ENCODE measurements at places on chromosomes 2 and 18.
A peak's percentile ranks its signal among the peaks of the same experiment; 100 is the strongest.

GRCh38 chr2:128639693-128640092 lies 321.0 kb upstream of the HS6ST1 start:
- DNase-seq = no peak

GRCh38 chr2:160680294-160680693 lies 186.7 kb upstream of the RBMS1 start:
- DNase-seq = no peak

- no peak for DNase-seq
These were observed 2.7 kb downstream of the TUBB6 start for GRCh38 chr18:12310762-12311161.

DNA sequence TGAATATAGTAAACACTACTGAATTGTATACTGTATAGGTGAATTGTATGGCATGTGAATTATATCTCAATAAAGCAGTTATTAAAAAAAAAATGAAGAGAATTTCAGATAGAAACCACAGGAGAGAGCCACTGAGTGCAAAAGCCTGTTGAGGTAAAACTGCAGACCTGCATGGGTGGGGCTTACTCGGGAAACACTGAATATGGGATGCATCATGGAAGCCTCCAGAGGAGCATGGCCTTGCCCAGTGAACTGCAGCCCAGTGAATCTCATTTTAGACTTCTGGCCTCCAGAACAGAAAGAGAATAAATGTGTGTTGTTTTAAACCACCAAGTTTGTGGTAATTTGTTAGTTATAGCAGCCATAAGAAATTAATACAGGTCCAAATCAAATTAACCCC lies 15.7 kb downstream of the GPATCH11 start:
- no peak for DNase-seq

DNA sequence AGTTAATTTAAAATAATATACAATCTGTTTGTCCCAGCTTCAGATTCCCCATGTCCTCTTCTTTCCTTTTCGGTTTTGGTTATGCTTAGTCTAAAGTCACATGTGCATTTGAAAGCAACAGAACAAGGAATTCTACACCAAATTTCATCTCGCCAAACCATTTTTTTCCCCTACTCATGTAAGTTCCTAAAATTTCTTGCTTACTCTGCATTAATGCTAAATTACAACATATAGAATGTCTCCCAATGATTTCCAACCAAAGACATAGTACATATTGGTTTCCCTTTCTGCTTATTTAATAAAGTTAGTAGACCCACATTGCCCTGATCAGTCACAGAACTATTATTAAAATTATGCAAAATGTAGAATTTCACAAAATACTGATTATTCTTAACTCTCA lies 212.3 kb downstream of the ARHGAP15 start:
- DNase-seq = no peak

- DNase-seq = no peak
These were observed 60.7 kb downstream of the CDC42EP3 start for GRCh38 chr2:37610638-37611289.

DNA sequence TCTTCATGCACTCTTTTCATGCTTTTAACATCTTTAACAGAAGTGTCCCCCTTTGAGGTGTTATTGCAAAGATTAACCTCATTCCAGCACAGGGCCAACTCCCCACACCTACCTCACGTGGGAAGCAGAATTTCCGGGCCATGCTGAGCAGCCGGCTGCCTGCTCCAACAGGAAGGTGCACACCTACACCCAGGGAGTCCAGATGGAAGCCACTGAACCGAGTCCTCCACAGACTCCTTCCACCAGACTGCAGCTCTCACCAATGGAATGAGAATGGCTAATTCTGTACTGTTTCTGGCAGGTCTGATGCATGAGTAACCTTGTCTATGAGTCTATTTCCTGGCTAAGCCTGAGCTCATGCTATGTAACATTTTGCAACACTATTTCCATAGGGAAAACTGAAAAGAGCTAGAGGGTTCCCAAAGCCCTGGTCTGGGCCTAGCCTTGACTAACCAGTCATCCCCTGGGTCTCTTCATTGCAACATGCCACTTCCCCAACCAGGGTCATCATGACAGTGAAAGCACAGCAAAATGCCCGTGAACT lies 11.0 kb downstream of the ERFE start:
- no peak for DNase-seq

DNA sequence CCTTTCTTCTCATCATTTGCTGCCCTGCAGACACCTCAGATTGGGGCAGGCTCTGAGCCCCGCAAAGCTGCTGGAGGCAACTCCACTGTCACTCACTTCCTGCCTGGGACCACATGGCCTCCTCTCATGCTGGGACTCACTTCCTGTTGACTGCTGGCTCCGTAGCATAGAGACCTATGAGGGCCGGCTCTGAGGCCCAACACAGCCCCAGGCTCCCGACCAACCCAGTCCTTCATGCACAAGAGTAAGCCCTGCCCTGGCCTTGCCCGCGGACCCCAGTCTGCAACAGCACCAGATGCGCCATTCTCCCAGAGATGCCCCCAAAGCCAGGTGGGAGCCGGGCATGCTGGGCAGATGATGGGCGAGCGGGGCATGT lies 55.7 kb downstream of the DNMT3A start:
- DNase-seq = no peak

GRCh38 chr2:184004948-184005672 lies 593.2 kb upstream of the ZNF804A start:
- no peak for DNase-seq

- no peak for DNase-seq
These were observed 175.5 kb upstream of the KLF7 start for GRCh38 chr2:207341112-207341750.

DNA sequence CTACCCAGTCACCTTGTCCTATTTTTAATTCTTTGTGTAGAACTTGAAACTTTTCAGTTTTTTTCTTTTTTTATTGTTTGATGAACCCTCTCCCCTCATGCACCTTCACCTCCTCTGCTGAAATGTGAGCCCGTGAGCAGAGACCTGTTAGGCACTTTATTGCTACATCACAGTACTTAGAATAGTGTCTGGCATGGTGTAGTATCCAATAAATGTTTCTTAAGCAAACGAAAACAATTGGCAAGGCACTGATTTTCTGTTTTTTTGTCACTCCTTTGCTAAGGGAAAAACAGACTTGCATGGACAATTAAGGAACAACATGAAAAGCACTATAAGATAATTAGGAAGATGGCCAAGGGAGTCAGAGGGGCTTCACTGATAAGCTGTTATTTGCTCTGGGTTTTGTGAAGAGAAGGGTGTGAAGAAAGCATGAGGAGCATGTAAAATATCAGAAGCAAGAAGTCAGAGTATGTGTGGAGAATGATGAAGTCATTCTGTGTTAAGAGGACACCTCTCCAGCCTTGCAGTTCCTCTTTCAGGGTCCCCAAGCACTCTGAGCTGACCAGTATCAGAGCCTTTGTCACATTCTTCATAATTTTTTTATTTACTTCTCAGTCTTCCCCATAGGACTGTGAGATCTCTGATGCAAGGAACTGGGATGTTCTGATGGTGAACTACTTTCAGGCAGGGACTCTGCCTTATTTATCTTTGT lies 99.7 kb upstream of the CAVIN2 start:
- DNase-seq = peak; percentile 2

DNA sequence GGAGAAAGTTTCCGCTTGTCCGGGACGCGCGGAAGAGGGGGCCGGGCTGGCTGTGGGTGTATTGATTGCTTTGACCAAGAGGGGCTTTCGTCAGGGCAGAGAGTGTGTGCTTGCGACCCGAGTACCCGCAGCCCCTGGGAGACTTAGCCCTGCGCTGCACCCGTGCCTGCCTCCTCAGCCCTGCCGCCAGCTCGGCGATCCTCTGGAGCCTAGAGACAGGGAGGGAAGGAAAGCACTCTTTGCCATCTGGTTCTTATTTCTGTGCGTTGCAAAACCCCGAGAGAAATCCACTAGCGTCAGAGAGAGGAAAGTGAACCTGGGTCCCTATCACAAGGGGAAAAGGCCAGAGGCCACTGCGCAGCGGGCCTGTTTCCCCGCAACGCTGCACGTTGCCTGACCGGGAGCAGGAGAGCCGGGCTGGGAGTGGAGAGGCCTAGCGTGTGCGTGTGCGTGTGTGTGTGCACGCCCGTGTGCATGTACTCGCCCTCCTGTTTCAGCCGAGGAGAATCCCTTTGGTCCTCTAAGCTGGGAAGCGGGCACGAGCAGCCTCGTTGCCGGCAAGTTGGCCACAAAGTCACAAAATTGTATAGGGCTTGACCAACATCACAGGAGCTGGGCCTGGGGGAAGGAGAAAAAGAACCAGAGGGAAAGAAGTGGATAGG lies 1.7 kb downstream of the SIX3 start:
- DNase-seq = peak; percentile 39

DNA sequence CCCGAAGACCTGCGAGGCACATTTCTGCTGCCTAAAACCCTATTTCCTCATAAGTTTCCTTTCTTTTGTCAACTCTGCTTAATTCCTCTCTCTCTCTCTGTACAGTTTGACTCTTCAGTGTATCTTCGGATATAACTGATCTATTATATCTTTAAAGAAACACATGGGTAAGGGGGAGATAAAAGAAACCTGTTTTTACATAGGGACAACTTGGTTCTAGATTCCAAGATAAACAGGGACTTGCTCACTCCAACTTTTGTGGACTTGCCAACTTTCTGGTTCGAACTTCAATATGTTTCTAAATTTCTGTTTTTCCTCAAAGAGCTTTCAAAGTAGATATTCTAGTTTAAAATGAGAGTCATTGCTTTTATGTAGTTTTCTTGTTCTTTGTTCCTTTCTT lies 182.7 kb upstream of the EPC2 start:
- DNase-seq = no peak

DNA sequence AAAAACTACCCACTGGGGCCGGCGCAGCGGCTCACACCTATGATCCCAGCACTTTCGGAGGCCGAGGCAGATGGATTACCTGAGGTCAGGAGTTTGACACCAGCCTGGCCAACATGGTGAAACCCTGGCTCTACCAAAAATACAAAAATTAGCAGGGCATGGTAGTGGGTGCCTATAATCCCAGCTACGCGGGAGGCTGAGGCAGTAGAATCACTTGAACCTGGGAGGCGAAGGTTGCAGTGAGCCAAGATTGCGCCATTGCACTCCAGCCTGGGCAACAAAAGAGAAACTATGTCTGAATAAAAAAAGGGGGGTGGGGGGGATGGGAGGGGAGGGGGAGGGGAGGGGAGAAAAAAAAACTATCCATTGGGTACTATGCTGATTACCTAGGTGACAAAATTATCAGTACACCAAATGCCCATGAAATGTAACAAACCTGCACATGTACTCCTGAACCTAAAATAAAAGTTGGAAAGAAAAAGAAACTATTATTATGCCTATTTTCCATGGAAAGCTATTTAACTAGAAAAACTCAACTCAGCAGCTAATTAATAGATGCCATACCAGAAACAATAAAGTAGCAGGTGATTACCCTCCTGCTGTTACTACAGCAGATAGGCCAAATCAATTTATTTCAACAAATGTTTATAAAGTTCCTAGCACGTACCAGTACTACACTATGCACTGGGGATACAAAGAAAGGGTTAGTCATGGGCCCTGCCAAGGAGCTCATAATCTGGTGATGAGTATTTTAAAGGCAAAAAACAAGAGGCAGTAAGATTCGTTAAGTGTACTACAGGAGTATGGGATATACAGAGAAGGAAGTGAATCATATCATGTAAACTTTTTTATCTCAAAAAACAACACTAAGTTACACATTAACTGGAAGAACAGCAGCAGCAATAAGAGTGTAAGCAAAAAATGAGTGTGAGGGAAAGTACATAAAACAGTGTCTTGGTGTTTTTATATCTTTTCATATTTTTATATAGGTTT lies 112.8 kb upstream of the SLC39A10 start:
- DNase-seq = no peak

- DNase-seq = no peak
These were observed 36.1 kb upstream of the MPPE1 start for GRCh38 chr18:11944252-11944651.

DNA sequence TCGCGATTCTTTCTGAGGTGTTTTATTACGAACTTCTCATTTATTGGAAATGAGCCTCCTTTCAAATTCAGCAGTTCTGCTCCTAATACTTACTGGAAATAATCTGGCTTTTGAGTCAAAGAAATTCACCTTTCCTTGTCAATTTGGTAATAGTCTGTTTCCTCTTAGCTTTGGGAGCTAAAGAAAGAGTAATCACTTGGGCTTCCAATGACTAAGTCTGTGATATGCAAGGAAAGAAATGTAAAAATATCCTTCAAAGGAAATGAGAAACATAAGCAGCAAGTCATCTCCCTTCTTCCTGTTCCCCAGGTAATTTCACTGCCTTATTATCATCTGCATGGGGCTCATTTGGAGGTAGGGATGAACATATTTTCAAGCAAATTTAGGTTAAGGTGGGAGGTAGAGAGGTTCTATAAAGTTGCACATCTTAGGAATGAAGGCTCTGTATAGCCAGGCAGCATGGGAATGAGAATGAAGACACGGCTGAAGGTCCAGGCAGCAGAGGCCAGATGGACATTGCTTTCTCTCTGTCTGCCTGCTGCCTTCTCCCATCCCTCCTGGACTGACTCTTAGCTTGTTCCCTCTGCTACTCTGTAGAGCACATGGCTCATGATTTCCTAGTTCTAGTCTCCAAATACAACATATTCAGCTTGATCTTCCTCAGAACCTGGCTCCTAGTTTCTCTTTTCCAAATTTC lies 1.0 kb downstream of the SPP2 start:
- DNase-seq = no peak

DNA sequence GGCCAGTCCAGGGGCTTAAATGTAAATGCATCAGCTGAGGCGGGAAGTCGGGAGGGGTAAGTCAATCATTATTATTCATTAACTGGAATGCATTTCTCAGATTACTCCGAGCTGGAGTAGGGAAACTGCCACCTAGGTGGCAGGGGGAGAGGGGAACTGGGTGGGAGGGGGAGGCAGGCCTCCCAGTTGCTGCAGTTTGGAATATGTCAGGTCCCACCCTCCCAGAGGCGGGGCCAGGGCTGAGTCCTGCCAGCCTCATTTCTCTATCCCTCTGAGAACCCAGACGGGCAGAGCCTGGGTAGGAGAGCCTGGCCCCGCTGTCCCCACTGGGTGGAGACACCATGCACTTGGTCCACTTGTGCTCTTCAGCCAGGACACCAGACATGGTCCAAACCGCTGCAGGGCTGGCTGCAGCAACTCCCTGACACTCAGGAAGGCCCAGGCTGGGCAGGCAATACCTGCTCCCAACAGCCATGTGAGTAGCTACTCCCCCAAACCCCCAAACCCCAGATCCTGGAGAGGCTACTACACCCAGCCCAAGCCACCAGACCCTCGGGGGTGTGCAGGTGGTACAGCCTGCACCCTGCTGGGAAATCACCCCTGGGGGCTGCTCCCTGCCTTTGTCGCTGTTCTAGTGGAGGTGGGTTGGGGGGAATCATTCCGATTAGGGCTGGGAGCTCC lies at the start of gene GPBAR1:
Gene GPBAR1 (plus strand): TSS at position 274 of the 681 bp plus-strand sequence. CDS start 1,710 bp downstream, outside the sequence.
- DNase-seq = no peak

- DNase-seq = no peak
These were observed 177.7 kb upstream of the LRRTM1 start for GRCh38 chr2:80482276-80482675.
